Activated CD8-positive, alpha-beta memory T cell treated with anti-CD3 and anti-CD28 coated beads, Interleukin-2, amount 50 U/mL, for 48 hours (primary cell): ENCODE measurements at places on chromosomes 7 and 10.

DNA sequence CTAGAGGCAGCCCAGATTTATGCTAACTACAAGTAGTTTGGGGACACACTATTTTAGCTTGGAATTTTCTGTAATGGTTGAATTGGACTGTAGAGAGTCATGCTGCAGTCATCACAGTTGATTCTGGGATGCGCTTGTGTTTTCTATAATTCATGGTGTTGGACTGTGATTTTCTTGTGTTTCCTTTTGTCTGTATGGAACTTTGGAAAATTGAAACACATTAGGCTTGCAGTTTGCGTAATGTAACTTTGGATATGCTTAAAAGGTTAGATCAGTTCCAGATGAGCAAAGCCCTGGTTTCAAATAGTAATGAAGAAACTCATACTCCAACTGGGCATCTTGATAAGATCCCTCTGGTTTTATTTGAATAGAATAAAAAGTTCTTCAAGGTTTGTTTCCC, 502.2 kb downstream of the ARL4A start:
- no peak for DNase-seq

GRCh38 chr7:11450281-11450680, 381.7 kb downstream of the THSD7A start:
- DNase-seq: no peak

GRCh38 chr7:155858521-155859061, 46.3 kb upstream of the SHH start:
- DNase-seq: no peak

DNA sequence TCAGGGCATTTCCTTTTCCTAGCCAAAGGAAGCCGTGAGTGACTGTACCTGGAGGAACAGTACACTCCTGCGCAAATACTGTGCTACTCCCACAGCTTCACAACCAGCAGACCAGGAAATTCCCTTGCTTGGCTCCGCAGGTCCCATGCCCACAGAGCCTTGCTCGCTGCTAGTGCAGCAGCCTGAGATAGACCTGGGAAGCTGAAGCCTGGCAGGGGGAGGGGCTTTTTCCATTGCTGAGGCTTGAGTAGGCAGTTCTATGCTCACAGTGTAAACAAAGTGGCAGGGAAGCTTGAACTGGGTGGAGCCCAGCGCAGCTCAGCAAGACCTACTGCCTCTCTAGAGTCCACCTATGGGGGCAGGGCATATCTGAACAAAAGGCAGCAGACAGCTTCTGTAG, 291.2 kb downstream of the HGF start:
- DNase-seq: no peak

DNA sequence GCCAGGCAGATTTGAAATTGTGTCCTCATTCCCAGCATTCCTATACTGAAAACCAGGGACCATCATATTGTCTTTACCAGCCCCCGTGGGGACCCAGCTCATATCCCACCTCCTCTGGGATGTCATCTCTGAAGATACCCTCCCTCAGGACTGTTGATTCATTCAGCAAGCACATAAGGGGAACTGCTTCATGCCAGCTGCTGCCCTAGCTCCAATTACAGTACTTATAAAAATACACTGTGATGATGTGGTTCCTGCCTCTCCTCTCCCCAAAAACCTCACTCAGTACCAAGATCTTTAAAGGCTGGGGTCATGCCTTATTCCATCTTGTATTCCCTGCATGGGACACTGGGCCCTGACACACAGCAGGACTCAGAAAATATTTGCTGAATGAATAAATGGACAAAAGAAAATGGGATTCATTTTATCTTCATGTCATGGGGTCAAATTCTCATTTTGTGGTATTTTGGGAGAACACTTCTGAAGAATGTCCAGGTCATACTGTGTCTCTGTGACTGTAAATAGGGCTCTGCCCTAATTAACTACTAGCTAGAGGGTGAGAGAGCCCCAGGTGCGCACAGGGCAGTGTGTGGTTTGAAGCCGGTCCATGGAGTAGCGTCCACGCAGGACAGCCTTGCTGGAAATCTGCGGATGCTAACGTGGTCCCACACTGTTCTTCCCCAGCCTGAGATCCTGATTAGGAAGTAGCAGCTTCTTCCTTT, 29.0 kb upstream of the DAGLB start:
- DNase-seq: no peak

- no peak for DNase-seq
Observed at GRCh38 chr7:158281441-158281840, 306.2 kb downstream of the PTPRN2 start.

- DNase-seq: no peak
Observed at GRCh38 chr10:107025676-107026075, 138.8 kb downstream of the SORCS1 start.

GRCh38 chr10:61632057-61632670, 30.6 kb upstream of the CABCOCO1 start:
- DNase-seq: no peak

DNA sequence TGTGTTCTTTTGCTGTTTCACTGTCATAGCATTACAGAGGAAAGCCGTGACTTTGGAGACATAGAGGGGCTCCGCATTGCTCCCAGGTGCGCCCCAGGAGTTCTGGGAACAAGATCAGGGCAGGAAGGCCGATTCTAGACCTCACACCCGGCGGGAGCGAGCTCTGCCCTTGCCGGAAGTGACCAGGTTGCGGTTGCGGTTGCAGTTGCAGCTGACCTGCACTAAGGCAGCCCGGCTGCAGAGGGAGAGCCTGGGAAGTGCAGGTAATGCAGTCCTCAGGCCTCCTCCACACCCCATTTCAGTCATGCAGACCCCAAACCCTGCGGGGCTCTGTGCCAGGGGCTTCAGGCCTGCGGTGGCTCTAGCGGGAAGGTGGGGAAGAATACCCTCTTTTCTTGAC, 130.0 kb upstream of the LANCL2 start:
- DNase-seq: no peak

- DNase-seq: no peak
Observed at GRCh38 chr10:129924375-129925085, 39.5 kb downstream of the EBF3 start.

DNA sequence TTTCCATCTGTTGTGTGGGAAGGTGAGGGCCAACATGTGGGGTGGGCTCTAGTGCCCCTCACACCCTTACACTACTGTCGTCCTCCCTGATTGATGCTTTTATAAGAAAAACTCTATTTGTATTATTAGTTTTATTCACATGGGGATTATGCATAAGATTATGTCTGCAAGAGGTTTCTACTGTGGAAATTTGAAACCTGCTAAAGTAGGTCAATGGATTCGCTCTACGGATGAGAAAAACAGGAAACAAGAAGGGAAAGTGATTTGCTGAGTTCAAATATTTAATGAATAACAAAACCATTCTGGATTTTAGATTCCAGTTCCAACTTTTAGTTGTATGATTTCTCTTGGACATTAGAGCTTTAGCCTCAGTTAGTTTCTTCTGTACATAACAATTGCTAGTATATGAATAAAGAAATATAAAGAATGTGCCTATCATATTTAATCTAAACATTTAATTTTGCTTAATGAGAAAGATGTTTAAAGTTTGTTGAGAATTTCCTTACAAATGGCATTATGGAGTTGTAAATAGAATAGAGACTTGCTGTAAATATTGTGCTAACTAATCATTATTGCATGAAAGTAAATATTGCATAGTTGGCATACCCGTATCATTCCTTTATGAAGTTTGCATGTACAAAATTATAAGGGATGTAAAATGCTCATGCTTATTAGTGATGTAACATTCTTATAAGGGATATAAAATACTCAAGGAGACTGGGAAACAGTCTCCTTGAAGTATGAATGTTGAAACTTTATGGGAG, 193.8 kb downstream of the THSD7A start:
- DNase-seq: no peak

- DNase-seq: no peak
Observed at GRCh38 chr7:137151041-137151689, 192.4 kb downstream of the PTN start.

DNA sequence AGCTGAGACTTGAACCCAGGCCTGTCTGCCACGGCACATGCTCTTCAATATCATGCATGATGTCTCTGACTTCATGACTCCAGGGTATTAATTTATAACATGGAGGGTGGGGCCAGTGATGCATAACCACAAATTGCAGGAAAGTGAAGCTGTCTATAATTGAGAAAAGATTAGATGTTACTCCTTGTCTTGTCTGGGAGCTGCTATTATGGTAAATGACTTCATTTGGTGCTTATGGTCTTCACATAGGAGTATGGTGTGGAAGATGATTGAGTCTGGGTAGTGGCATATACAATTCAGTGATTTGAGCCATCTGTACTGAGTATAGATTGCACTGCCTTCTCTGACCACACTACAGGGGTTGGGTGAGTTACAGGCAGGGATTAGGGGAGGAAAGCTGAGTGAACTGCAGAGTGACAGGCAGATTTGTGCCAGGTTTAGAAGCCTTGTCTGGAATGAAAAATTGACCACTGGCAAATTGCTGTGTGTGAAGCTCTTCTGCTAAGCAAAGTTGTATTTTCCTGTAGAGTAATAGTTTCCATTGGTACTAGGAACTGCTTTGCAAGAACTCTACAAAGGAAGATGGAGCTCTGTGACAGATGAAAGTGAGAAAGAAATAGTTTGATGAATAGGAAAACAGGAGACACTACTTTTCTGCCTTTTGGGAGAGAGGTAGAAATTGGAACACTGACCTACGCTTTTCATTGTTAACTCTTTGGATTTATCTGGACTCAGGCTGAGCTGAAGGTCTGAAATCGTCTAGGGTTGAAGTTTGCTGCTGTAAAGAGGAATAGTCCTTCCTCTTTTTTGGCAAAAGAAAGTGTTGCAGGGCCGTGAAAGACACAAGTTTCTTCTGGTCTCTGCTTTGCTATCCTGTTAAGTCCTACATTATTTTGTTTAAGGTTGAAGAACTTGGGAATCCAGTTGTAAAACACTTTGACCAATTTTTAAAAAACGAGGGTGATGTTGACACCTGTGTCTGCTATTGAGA, 2.7 kb downstream of the SND1 start:
- no peak for DNase-seq

DNA sequence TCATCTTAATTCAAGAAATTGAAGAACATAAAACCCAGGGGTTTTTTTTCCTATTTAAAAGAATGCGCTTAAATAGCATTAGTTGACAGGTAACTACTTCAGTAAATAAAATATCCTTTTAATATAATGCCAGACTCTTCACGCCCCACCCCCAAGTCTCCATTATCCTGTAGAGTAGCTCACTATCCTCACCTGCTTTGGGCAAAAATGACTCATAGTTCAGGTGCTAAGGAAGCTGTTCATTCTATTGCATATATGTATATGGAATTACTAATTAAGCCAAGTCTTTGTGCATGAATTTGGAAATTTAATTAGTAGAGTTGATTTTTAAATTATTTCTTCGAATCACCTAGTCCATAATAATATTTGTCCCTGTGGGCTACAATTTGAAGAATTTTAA, 656.8 kb upstream of the ANKRD30A start:
- DNase-seq: no peak
